RWPE1 (cell line): ENCODE measurements at places on chromosomes 7 and 10.

DNA sequence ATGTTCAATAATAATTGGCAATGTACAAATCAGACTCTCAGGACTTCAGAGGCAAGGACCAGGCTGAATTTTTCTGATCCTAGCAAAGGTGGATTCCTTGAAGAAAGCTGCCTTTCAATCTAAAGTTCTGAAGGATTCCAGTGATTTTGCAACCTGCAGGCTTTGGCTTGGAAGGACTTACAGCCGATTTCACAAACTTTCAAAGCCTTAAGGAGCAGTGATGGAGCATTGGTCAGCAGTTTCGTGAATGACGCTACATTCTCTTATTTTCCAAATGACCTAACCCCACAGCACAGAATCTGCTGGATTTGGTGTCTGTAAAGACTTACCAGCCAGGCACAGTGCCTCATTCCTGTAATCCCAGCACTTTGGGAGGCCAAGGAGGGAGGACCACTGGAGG lies 167.5 kb downstream of the ARHGAP12 start:
- DNase-seq, result no peak

DNA sequence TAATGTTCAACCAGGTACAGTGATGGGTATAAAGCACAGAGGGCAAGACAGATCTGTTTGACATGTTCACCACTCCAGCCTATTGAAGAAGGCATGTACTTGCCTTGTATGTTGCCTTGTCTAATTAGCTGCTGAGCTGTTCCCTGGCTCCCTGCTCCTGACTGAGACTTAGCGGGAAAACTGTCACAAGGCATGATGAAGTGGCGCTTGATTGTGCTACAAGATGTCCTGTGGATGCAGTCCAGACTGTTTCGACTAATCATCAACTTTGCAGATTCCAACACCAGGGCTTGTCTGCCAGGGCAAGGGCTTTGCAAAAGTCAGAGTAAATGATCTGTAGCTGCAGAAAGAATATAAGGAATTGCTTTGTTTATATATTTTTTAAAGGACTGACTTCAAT lies 136.2 kb upstream of the NRBF2 start:
- DNase-seq, result no peak

GRCh38 chr10:45580371-45581215 lies 92.0 kb downstream of the ZFAND4 start:
- DNase-seq, result no peak

DNA sequence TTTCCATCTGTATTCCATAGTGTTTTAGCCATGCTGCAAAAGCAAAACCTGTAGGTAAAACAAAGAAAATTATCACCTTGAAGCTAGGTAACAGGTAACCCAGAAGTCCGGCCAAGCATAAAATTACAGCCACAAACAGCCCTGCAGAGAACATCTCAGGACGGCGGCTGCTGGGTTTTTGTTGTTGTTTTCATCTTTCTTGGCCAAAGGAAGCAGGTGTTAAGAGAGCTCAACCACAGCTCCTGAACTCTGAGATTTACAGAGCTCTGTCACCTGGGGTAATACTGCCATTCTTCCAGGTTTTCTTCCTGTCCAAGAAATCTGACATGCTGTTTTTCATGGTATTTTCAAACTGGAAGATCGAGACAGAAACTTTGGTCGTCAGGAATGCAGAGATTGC lies 847 bp upstream of the SCIN start:
- peak; percentile 3 for DNase-seq

DNA sequence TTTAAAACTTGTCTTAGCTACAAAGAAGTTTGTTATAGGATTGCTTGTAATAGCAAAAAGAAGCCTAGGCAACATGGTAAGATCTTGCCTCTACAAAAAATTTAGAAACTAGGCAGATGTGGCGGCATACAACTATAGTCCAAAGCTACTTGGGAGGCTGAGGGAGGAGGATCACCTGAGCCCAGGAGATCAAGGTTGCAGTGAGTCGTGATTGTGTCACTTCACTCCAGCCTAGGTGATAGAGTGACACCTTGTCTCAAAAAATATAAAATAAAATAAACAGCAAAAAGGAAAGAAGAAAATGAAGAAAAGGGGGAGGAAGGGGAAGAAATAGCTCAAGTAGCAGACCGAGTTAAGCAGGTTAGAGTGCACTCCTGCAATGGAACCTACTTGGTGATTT lies 47.0 kb upstream of the MPP7 start:
- DNase-seq, result no peak

DNA sequence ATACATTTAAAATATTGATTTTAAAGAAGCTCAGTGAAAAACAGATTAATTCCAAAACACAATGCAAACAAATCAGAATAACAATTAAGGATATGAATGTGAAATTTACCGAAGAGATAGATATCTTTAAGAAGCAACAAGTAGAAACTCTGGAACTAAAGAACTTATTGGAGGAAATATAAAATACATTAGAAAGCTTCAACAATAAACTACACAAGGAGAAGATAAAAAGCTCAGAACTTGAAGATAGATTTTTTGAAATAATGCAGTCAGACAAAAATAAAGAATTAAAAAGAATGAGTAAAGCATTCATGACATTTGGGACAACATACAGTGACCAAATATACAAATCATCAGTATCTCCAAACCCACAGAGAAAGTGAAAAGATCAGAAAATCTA lies 43.2 kb downstream of the HIBADH start:
- DNase-seq, result no peak

GRCh38 chr7:13217768-13218167 lies 530.3 kb downstream of the ARL4A start:
- DNase-seq, result no peak

- no peak for DNase-seq
Measured at GRCh38 chr10:3465406-3465891, 292.9 kb upstream of the PITRM1 start.

DNA sequence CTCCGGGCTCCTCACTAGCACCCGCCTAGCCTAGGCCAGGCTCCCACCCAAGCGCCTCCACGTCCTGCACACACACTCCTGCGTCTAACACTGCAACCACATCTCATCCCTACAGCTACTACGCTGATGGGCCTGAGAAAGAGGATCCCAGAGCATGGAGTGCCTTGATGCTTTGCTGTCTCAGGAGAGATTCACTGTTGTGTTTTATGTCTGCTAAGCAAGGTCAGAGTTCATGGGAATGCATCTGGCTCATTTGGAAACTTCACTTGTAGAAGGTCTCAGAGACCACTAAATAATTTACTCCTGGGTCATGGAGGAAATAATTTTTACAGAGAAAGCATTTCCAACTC lies 88.7 kb downstream of the SLIT1 start:
- no peak for DNase-seq

DNA sequence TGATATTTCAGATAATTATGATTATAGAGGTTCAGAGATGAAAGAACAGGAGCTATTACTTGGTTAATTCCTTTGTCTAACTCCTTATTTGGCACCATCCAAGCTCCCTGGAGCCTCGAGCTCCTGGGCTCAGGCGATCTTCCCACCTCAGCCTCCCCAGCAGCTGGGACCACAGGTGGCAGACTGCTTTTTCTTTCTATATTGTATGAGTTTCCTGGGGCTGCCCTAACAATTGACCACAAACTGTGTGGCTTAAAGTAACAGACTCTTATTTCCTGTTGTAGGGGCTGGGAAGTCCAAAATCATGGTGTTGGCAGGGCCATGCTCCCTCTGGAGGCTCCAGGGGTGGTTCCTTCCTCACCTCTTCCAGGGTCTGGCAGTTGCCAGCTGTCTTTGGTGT lies 163.3 kb upstream of the ADCY1 start:
- DNase-seq, result no peak

DNA sequence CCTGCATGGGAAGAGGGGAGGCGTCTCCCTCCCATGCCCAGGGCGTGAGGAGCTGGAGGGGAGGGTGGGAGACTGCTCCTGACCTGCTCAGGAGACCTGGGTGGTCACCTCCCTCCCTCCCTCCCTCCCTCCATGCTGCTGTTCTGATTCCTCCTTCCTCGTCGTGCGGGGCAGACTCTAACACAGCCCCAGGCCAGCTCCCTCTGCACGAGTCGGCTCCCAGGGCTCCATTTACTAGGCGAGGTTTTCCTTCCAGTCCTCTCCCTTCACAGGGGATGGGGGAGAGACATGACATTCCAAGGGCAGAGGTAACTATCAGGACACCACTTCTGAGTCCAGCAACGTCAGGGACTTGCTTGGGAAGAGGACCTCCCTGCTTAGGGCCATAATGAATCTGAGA lies 23.6 kb downstream of the VIPR2 start:
- no peak for DNase-seq

DNA sequence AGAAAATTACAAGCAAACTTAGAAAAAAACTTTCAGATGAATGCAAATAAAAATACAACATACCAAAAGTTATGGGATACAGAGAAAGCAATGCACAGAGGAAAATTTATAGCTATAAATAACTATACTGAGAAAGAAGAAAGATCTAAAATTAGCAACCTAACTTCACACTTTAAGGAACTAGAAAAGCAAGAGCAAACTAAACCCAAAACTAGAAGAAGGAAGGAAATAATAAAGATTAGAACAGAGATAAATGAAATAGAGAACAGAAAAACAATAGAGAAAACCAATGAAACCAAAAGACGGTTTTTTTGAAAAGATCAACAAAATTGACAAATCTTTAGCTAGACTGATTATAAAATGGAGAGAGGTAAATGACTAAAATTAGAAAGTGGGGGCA lies 9.6 kb upstream of the STRA8 start:
- no peak for DNase-seq

GRCh38 chr10:31739711-31740110 lies 188.9 kb downstream of the ARHGAP12 start:
- DNase-seq, result no peak

- DNase-seq, result no peak
Measured at GRCh38 chr7:5406957-5407945, 16.4 kb downstream of the TNRC18 start.

DNA sequence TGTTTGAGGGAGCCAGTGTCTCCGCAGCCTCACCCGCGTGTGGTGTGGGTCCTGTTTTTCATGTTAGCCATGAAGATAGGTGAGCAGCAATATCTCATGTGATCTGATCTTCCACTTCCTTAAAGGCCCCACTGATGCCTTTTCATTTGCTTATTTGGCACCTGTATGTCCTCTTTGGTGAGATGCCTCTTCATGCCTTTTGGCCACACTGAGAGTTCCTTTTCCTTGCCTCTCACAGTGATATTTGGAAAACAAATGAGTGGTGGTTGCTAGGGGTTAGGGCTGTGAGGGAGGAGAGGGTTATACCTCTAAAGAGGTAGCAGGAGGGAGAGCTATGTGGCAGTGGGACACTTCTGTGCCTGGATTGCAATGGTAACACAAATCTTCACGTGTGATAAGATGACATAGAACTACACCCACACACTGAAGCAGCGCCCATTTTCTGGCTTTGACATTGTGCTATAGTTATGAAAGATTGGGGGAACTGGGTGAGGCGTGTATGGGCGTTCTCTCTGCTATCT lies 90.4 kb upstream of the TNS3 start:
- no peak for DNase-seq

DNA sequence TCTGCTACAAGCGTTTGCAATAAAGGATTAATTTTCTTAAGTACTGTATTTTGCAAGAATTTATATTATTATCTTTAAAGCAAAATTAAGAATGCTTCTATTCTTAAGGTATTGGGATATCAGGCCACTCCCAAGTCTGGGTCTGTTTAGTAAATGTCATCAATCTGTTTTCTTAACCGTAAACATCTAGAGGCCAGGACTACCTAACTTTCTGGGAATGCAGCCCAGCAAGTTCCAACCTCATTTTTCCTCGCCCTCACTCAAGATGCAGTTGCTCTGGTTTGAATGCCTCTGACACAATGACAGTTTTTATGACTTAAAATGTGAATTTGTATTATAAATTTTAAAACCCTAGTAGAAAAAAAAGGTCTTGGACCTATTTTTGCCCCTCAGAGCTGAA lies 143.5 kb downstream of the INHBA start:
- no peak for DNase-seq

GRCh38 chr7:149785402-149785801 lies 12.0 kb upstream of the ZNF467 start:
- no peak for DNase-seq
